NCI-H2029 (cell line): ENCODE measurements at places on chromosomes 16 and 17.

- DNase-seq: no peak
Measured at GRCh38 chr16:66622863-66623262, 18.4 kb downstream of the CMTM3 start.

DNA sequence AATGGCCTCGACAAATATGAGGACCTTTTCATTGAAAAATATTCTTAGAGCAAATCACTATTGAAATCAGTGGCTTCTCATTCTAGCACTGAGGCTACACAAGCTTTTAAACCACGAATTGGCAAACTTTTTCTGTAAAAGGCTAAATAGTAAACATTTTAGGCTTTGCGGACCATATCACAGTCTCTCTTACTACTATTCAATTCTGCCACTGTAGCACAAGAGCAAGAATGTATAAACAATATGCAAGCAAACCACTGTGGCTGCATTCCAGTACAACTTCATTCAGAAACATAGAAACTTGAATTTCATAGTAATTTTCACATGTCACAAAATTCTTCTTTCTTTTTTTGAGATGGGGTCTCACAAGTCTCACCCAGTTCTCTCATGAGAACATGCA, 49.1 kb downstream of the PHLPP2 start:
- DNase-seq: no peak

GRCh38 chr17:80819422-80820164, 172.0 kb upstream of the CHMP6 start:
- DNase-seq: no peak

DNA sequence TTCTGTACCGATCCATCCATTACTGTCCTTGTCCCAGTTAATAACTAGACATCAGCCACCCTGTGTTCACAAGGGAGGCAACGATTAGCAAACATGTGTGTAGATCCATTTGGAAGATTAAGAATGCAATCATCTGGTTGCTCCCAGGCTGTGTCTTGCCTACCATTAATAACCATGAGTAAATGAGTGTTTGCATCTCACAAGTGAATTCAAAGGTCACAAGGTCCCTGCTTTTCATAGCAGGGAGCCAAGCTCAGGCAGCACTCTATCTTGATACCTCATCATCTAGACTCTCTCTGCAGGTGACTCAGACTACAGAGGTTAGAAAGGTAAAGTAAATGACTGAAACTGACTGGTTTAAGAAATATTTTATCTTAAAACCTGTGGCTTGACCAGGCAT, 25.3 kb downstream of the VWA3A start:
- DNase-seq: no peak

DNA sequence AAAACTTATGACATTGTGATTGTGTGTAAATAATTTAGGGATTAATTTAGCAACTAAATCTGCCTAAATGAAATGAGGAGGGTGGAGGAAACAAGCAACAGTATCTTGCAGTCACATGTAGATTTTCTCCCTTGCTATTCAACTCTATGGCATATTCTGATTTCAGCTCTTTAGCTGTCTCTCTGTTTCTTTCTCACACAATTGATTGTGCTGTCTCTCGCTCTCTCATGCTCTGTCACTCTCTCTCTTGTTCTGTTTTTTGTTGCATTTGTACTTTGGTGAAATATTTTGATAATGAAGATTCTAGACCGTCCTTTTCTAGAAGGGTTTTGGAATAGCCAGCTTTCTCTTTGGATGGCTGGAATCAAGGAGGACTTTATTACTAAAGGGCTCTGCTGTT, 70.6 kb downstream of the BCAS3 start:
- DNase-seq: no peak

DNA sequence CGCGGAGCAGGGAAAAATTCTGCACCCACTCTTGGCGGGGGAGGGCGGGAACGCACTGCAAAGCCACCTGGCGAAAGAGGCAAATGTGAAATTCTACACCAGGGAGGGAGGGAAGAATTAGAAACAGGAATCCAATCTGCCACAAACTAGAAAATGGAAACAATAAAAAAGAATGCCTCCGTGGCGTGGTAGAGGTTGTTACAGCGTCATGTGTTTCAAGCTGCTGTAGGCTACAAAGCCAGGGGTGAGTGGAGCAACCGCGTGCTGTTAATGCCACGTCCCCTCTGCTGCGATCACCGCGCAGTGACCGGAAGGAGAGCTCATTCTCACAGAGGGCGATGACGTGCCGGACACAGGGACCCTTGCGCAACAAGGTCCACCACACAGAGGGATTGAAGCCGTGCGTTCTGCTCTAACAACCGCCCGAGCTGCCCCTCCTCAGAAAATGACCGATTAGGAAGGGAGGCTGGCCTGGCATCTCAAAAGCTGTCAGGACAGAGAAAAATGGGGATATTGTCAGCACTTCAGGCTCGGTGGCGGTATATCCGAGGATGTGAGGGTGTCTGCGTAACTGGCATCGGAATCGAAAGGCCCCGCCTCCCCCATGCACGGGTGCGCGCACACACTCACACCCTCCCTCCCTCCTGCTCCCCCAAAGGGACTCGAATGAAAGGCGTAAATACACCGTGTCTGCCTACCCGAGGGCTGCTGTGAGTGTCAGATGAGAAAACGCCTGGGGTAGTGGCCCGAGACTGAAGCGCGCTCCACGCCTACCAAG, 70.8 kb upstream of the TNRC6C start:
- peak; percentile 39 for DNase-seq

DNA sequence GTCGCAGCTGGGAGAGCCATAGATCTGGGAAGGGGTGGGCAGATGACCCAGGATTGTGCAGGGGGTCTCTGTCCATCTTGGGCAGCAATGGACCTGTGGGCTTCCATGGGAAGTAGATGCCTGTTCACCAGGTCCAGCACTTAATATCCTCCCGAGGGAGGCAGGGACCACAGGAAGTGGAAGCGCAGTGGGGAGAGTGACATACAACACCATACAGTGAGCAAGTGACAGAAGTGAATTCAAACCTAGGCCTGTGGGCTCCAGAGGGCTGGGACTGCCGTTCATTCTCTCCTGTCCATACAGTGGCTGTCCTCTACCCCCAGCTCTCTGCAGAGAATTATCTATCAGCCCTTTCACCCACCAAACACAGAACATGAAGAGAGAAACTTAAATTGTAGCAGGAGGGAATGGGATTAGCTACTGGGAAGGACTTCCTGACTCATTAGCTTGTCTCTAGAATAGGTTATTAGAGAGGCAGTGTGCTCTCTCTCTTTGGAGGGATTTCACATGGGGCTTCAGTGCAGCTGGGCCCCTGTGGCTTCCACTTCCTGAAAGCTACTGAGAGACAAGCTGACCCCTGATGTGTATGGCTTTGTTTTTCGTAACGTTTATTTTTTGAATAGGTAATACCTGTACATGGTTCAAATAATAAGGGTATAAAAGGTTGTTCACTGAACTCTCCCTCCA, 13.1 kb upstream of the SEZ6 start:
- no peak for DNase-seq

- DNase-seq: no peak
Measured at GRCh38 chr16:50038286-50038685, 13.3 kb downstream of the CNEP1R1 start.

GRCh38 chr16:11196286-11196828, 59.6 kb downstream of the SOCS1 start:
- no peak for DNase-seq

- no peak for DNase-seq
Measured at GRCh38 chr16:74557275-74557674, 49.6 kb downstream of the GLG1 start.

DNA sequence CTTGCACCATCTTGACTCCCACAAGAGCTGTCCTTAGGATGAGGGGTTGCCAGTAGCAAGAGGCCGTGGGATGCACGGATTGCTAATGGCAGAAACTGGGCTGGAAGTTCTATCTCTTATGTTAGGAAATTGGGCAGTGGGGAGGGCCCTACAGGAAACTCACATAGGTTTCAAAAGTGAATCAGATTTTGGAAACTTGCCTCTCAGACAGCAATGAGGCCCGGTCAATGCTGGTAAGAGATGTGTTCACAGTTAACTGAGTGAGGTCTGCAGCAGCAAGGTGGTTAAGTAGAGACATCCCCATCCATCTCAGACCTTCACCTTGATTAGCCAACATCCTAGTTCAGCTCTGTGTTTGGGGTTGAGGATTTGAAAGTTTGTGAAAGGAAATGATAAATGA, 164.7 kb downstream of the ABCA8 start:
- DNase-seq: no peak

GRCh38 chr16:84832488-84833143, 12.8 kb downstream of the CRISPLD2 start:
- DNase-seq: no peak
